NCI-H1105 treated with DMSO at 0.1 percent for 48 hours (cell line): ENCODE measurements at places on chromosomes 13 and 19.

- DNase-seq: no peak
Observed at GRCh38 chr19:38734176-38734425, 10.2 kb downstream of the CAPN12 start.

DNA sequence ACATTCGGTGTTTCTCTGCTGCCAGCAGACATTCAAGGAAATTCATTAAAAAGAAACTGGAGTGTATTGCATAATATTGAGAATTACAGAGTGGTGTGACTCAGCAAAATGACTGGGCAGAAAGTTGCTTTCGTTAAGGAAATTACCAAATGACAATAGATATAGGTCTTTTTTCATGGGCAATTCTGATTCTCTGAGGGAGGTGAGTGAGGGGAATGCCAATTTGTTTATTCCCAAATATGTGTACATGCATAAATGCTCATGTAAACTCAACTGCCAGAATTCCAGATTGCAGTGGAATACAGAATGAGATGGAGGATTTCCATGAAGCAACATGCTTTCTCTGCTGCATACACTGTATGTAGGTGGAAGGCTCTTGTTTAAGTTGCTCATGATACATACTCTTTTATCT lies 1730.1 kb downstream of the SLITRK5 start:
- no peak for DNase-seq

GRCh38 chr19:51815043-51815442 lies 20.1 kb downstream of the FPR3 start:
- DNase-seq: no peak

DNA sequence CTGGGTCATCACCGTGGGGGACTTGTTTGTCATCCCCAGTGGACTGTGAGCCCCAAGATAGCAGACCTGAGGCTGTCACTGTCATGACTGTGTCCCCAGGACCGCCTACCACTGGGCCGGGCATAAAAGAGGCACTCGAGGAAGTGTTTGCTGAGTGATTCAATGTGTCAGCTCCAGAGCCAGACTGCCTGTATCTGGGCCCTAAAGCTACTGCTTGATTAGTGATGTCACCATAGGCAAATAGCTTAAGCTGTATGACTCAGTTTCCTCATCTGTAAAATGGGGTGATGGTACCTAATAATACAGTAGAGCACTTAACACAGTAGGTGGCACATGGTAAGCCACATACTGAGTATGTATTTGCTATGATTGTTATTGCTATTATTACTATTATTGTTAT lies 11.2 kb upstream of the CEACAM19 start:
- no peak for DNase-seq

DNA sequence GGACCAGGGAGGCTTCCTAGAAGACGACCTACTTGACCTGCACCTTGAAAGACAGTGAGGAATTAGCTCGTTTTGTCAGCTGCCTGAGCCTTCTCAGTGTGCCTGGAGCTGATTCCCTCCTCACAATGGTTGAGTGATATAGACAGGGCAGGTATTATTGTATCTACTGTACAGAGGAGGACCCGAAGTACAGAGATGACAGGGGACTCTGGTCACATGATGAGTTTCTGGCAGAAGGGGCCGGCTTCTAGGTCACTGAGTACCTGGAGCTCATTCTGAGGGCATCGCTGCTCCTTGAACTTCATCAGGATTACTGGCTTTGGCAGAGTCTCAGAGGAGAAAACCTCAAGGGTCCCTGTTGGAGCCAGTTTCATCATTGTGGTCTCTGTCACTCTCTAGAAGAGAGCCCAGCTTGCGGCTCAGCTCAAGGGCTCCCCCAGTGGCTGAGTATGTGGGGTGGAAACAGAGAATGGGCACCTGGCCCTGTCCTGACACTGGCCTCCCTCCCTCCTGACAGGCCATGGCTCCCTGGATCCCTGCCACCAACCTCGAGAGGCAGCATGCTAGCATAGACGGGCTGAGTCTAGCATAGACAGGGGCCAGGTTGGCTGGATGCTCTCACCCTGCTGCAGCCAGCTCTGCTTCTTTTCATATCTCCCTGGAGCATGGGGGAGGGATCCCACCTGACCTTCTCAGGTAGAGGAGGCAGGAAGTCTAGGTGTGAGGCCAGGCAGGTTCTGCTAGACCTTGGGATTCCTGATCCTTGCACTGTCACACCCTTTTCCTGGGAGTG lies 38.7 kb downstream of the NFIX start:
- peak; percentile 70 for DNase-seq

- DNase-seq: no peak
Observed at GRCh38 chr19:4539169-4539692, 605 bp downstream of the LRG1 start.

GRCh38 chr19:34288381-34288780 lies 34.0 kb downstream of the GARRE1 start:
- DNase-seq: no peak

- no peak for DNase-seq
Observed at GRCh38 chr19:20640023-20640422, 21.3 kb downstream of the ZNF626 start.

DNA sequence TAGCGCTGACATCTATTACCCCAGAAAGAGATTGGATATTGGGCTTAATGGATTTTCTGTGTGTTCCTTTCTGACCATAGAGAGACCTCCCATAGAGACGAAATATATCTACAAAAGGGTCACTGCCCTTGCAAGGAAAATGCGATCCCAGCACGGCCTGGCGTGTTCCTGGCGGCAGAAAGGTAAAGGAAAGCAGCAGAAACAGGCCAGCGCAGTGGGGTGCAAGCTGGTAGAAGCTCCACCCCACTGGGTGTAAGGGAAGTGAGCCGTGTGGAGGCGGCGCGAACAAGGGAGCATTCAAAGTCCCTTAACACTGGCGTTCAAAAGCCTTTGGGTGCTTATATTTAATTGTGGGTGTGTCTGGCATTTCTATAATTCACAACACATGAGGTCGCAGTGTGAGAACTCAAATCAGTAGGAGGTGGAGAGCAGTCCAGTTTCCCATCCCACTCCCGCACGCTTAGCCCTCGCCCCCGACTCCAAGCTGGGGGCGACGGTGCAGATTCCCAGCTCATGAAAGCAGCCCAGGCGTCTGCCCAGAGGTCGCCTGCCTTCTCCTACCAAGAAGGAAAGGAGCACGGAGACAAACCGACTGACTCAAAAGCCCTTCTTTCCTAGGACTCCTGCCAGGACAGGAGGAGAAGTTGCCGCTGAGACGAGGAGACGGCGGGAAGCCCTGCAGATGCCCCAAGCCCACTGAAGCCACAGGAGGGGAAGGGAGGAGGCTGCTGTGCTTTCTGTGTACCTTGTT lies 478.4 kb downstream of the FOXO1 start:
- no peak for DNase-seq

DNA sequence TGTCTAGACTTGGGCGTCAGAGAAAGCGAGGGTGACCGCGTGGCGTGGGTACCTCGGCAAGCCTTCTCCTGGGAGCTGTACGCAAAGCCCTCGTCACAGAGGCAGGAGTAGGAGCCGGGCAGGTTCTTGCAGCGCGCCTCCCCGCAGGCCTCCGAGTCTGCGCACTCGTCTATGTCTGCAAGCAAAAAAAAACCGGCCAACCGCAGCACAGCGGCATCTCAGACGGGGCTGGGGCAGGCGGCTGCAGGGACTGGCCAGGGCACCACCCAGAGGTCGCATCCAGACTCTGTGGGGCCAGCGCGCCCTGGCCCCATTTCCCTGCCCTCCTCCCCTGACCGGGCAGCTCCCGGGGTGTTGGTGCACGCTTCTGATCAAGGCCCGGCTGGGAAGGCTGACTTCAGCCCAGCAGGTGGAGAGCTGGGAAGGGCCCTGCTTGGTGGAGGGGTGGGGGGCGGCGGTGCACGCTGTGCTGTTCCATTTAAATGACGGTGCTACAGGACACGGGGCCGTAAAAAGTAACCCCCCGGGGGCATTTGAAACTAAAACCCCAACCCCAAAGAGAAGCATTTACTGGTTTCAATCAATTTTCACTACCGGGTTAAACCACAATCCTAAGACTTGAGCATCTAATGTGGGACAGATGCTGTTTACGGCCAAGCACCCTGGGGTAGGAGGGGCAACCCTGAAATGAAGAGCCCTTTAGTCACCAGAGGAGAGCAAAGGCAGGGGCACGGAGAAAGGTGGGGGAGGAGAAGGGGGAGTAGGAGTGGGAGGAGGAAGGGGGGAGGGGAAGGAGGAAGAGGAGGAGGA lies 28.2 kb downstream of the GAS6 start:
- no peak for DNase-seq

DNA sequence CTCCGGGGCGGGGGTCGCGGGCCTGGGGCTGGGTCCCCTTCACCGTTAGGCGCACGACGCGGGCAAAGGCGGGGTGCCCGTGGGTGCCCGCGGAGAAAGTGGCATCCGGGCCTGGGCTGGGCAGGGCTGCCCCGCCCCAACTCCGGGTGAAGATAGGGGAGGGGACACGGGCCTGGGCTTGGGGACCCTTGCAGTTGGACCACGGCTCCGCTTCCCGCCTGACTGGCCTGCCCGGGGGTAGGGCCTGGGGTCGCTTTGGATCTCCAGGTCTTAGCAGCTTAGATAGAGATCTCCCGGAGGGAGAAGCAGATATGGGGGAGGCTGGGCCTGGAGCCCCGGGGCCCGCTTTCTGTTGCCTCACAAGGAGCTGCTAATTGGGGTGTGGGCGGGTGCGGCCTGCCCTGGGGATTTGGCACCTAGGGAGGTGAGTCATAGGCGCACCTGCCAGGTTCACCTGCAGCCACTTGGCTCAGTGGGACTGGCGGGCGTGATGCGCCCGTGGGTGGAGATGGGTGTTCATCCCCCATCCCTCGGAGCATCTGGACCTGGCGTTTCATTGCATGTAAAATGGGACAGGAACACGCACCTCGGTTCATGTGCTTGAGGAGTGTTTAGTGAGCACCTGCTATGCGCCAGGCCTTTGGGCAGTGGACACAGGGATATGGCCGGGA lies 585 bp downstream of the MAP1S start:
- peak; percentile 63 for DNase-seq

DNA sequence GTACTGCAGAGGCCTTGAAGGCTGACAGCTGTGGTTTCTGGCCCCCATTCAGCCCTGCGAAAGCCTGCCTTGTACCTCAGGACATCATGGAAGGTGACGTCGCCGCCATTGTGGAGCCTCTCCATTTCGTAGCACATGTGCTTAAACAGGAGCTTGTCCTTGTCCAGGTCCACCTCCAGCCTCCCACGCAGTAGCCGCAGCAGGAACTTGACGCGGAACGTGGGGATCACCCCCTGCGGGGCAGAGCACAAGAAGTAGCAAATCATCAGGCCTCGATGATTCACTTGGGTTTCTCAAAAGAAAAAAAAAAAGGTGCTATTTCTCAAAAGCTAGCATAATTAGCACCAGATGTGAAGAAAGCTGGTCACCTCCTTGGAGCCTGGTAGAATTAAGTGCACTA lies 351.0 kb downstream of the NALCN start:
- DNase-seq: no peak

DNA sequence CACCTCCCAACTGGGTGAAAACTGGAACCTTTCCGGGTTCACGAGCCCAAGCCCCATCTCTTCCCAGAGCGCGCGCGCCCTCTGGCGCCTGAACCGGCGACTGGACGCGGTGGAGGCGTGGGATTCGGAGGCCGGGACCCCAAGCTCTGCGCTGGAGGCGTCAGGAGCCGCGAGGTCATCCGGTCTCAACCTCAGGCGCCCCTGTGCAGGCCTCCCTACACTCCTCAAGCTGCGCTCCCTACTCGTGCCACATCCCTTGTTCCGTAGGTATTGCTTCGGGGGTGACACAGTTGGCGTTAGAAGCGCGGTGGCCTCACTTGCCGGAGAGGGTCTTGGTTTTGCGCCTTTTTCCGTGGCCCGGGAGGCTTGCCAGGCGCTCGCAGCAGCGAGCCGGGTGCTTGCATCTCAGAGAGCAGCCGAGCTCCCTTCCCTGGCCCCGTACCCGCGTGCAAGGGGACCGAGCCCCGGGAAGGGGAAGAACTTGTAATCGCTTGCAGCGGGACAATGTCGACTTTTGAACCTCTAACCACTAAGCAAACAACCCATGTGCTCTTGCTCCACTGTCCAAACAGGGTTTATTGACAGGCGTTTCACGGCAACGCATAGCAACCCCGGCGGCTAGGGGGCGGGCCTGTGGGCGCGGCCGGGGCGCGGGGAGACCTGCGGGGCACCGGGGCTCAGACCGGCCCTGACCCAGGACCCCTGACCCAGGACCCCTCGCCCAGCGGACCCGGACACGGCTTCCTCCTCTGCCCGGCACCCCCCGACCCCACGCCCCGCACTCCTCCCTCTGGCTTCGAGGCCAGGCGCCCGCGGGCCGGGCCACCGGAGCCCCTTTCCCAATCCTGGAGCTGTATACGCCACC lies 8.5 kb downstream of the CDX2 start:
- no peak for DNase-seq

DNA sequence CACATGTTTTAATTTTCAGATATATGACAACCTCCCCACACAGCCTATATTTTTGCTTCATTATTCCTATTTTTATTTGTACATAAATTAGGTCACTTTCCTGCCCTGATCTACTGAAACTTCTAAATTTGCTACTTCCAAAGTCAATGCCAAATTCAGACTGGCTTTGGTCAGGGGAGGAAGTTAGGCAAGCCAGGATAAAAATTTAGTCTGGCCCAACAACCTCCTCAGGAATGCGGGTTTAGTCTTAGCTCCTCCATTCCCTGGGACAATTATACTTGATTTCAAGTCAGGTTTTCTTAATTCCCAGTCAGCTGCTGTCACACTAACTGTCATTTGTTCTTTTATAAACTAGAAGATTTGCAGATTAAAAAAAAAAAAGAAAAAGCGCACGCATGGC lies 84.3 kb downstream of the TM9SF2 start:
- no peak for DNase-seq

DNA sequence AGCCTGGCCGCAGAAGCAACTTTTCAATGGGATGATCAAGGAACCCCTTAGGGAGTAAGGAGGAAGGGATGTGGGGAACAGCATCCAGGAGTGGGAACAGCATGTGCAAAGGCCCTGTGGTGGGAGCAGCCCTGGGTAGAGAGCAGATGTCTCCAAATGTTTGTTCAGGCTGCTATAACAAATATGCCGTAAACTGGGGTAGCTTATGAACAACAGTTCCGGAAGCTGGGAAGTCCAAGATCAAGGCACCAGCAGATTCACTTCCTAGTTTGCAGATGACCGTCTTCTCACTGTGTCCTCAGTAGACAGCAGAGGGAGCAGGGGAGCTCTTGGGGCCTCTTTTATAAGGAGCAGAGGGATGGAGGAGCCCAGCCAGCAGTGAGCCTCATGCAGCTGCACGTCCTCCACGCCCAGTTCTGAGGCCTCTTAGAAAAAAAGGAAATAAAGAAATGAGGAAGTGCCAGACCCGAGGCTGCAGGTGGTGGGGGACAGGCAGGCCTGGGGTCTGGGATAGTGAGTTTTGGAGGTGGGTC lies 4.2 kb upstream of the LRRC25 start:
- DNase-seq: no peak

DNA sequence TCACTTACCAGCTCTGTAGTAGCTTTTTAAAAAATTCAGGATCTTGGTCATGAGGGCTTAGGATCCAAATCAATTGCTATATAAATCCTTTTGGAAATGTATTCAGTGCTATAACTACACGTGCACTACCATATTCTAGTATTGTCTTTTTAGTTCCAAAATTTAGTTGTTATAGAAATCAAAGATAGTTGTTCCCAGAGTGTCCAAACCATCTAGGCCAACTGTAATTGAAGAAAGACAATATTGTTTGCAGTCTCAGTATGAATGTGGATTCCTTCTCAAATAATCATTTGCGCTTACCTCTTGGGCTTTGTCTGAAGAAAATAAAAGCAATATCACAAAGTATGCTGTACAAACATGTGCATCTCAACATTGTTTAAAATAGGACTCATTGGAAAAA lies 184.1 kb upstream of the EDNRB start:
- DNase-seq: no peak

- DNase-seq: peak; percentile 4
Observed at GRCh38 chr19:31338069-31338776, 11.0 kb downstream of the TSHZ3 start.
